GM04503 (cell line): ENCODE measurements at places on chromosomes 6 and 20.

DNA sequence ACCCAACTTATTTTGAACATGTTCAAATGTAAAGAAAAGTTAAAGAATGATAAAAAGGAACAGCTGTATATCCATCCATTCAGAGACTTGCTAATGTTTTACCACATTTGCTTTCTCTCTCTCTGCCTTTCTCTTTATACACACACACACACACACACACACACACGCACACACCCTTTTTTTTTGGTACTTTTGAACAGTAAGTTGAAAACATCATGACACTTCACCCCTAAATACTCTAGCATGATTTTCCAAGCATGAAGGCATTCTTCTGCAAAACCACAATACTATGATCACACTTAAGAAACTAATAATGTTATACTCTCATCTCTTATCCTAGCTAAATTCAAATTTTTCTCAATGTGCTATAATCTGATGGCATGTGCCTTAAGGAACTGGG, 192.3 kb downstream of the UTRN start:
- no peak for DNase-seq

- DNase-seq, result peak; percentile 74
These were observed 35.4 kb upstream of the HMGN3 start for GRCh38 chr6:79269877-79270276.

DNA sequence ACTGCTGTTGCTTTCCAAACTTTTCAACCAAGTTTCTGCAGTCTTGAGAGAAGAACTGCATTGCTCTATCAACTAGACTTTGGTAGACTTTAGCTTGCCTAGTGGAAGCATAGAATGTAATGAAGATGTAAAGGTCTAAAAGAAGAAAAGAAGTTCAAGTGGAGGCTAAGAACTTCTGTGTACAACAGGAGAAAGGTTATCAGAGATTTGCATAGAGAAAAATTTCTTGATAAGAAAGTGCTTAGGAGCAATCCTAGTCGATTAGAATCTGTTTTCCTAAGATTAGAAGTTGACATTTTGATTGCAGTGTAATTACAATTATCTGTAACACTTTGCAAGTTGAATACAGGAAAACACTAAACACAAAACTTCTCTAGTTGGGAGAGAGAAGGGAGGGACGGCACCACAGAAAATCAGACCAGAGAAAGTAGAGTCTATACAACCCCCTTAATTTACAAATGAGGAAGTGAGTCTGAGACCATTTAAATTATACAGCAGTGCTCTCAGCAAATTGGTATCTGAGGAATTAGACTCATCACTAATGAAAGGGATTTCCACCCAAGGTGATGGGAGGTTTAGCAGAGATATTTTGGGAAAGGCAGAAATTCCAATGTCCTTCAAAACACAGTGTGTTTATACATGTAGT, 194.3 kb upstream of the MARCKS start:
- DNase-seq, result no peak

- DNase-seq, result no peak
These were observed 117.4 kb downstream of the ADAT2 start for GRCh38 chr6:143333081-143333480.

- DNase-seq, result no peak
These were observed 161.4 kb downstream of the TBXT start for GRCh38 chr6:166005944-166006899.

DNA sequence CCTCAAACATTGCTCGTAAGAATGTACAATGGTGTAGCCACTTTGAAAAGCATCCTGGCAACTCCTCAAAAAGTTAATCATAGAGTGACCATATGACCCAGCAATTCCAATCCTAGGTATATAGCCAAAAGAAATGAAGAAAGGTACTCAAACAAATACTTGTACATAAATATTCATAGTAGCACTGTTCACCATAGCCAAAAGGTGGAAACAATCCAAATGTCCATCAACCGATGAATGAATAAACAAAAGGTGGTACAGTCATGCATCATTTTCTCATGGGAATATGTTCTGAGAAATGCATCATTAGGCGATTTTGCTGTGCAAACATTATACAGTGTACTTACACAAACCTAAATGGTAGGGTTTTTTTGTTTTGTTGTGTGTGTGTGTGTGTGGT, 74.4 kb upstream of the TBC1D7 start:
- no peak for DNase-seq

DNA sequence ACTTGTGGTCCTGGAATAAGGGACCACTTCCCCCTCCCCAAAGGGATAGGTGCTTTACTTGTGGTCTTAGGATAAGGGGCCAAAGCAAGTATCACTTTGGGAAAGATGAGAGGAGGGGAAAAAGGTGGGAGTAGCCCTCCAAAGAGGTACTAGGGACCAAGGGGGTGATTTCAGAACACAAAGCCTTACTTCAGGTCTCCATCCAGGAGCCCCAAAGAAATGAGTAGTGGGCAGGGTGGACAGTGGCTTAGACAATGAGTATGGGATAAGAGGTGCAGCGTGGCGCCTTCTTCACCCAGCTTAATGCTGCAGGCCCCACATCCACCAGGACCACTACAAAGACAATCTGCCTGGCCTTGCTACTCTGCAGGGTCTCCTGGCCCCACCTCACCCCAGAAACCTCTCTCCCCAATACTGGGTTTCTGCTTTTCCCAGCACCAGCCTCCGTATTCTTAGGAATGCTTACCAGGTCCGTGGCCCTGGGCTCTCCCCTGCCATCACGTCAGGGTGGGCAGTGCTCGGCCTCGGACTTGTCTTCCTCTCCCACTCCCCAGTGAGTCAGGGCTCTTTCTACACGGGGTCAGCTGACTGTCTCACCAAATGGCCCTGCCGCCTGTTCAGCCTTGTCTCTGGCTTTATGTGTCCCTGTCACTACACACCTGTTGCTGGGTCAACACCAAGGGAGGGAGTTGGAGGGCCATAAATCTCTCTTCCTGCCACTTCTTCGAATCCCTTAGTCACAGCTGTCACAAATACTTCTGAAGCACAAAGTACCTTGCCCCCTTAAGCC, 3.1 kb downstream of the NNAT start:
- no peak for DNase-seq

DNA sequence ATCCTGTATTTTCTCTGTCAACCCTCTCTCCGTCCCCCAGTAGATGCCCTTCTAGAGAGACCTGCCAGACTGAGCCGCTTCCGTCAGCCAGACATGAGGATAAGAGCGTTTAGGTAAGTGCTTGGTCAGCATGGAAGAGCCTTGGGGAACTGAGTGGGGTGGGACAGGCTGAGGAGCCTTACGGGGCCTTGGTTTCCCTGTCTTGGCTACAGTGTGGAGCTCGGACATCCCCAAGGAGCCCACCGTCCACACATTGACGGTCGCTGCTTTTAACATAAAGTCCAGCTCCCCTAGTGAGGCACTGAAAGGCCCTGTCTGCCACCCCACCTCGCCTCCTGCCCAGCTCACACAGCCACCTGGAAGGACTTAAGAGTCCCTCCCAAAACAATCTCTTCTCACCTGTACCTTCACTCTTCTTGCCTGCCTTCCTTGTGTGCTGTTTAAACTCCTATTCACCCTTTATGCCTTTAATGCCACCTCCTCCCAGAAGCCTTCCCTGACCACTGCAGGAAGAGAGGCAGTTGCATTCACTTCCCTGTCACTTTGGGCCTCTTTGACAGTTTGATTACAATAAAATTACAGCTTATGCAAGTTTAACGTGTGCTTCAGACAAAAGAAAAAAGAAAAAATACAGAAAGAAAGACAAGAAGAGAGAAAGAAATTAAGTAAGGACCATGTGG, 42.3 kb downstream of the PDYN start:
- no peak for DNase-seq

- no peak for DNase-seq
These were observed 954.0 kb upstream of the MAN1A1 start for GRCh38 chr6:120303527-120303926.

DNA sequence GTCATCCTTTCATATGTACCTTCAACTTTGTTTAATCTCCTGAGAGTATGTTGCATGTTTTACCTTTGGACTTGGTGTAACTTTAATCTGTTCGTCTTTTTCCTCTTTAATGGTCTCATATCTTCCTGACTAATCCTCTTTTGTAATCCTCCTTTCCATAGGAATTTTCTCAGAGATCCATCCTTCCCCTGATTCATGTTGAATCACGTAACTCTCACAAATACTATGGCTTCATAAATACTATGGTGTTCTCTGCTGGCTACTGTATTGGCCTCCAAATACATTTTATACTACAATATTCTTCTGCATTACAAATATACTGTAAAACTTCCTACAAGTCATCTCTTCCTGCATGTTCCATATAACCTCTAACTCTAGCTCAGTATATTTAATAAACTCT, 317.7 kb upstream of the ADGRB3 start:
- DNase-seq, result no peak

GRCh38 chr20:9985281-9985680, 49.5 kb upstream of the ANKEF1 start:
- DNase-seq, result no peak

GRCh38 chr6:155084431-155085123, 89.5 kb downstream of the TIAM2 start:
- no peak for DNase-seq

DNA sequence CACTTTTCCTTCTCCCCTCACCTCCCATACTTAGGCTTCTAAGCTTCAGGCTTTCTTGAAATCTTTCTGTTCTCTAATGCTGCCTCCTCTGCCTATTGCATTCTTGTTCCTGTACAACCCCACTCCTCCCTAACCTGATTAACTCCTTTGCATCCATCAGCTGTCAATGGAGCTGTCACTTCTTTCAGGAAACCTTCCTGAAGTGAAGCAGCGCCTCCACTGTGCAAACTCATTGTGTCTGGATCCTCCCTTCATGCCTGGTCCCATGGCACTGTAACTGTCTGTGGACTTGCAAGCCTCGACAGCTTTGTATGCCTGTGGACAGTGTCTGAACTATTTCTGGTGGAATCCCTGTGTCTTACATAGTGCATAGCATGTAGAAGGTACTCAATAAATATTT, 185.0 kb downstream of the HS3ST5 start:
- DNase-seq, result no peak

DNA sequence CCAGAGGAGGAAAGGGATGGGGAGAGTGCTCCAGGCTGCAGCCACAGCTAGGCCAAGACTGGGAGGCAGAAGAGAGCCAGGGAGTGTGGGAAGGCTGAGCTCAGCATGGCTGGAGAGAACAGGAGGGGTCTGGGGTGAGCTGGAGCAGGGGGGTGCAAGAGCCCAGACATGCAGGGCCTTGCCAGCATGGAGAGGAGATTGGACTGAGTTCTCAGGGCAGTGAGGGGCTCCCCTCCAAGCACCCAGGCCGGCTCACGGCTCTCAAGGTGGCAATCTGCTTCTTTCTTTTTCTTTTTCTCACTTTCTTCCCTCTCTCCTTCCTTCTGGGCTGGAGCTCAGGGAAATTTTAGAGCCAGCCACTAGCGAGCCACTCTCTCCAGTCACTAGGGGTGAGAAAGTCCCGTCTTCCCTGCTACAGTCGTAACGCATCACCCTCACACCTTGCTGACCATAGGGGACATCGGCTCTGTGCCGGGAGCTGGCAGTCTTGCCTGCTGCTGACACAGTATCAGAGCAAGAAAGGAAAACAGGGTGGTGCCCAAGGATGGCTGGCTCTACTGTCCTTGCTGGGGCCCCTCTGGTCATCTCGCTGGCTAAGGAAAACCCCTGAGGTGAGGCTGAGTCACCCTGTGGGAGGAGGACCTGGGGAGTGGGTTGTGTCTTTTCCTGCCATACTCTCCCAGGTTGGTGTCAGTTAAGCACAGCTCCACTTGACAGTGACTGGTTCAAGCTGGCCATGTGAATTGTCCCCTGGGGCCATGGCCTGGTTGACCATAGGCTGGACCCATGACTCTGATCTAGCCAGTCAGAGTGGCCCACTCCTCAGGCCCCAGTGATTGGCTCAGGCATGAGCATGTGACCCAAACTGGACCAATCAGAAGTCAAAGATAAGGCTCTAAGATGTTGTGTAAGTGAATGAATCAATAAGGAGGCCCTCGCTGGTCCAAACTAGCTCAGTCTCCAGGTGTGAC, 135.1 kb upstream of the PMEPA1 start:
- no peak for DNase-seq

- no peak for DNase-seq
These were observed 1.1 kb downstream of the TBC1D32 start for GRCh38 chr6:121333196-121333595.

DNA sequence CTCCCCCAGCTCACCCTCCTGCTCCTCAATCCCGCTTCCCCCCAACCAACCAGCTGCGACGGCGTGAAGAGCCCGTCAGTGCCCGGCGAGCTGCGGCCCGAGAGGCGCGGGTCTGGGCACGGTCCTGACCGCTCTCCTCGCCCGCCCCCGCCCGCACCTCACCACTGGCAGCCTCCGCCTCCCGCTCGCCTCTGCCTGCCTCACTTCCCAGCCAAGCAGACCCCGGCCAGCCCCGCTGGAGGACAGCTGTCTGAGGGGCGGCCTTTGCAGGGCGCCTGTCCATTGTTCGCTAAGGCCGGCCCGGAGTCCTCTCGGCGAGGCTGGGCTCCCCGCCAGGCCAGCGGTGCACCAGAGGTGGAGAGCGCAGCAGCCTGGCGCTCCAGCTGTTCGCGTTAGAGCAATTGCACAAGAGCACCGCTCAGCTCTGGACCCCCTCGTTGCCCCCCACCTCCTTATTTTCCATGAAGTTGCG, 1.3 kb downstream of the SOBP start:
- no peak for DNase-seq

GRCh38 chr20:19275038-19275629, 62.7 kb downstream of the SLC24A3 start:
- no peak for DNase-seq

- no peak for DNase-seq
These were observed 52.7 kb downstream of the GOPC start for GRCh38 chr6:117549611-117550010.

DNA sequence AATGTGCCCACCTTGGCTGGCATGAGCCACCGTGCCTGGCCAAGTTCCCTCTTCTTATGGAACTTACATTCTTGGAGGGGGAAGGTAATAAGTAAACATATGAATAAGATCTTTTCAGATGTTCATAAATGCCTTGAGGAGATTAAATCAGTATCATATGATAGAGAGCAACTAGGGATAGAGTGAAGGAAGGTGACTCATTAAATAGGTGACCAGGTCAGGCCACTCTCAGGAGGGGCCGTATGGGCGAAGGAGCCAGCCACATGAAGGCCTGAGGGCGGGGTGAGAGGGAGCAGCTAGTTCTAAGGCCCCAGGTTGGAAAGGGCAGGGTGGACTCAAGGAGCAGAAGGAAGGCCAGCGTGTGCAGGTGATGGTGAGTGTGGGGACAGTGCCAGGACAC, 91.1 kb downstream of the UST start:
- no peak for DNase-seq

GRCh38 chr6:85006362-85006761, 242.0 kb upstream of the TBX18 start:
- no peak for DNase-seq

DNA sequence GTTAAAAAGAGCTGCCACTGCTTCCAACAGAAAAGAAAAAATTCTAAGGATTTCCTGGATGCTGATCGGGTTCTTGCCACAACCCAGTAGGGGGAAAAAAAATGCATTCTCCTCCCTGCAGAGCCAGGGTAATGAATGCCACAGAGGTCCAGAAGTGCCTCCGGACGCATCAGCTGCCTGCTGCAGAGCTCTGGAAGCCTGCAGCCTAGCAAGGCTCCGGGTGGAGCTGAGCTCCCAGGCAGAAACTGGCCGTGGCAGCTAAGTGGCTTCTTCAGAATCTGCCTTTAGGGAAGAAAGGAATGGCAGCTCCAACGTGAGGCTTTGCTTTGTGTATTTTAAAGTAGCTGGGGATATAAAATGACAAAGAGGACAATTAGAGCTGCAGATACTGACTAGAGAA, 155.0 kb downstream of the CFAP61 start:
- no peak for DNase-seq

- DNase-seq, result no peak
These were observed 36.7 kb downstream of the SRC start for GRCh38 chr20:37382482-37383120.

- no peak for DNase-seq
These were observed 79.4 kb downstream of the DLGAP4 start for GRCh38 chr20:36385503-36385902.

GRCh38 chr6:36526066-36526465, 21.2 kb downstream of the STK38 start:
- DNase-seq, result no peak
